ENCODE measurements at places on chromosomes 1 and 21.

- DNase-seq, result no peak
Observed at GRCh38 chr1:171494076-171494475, 8.7 kb downstream of the PRRC2C start.

DNA sequence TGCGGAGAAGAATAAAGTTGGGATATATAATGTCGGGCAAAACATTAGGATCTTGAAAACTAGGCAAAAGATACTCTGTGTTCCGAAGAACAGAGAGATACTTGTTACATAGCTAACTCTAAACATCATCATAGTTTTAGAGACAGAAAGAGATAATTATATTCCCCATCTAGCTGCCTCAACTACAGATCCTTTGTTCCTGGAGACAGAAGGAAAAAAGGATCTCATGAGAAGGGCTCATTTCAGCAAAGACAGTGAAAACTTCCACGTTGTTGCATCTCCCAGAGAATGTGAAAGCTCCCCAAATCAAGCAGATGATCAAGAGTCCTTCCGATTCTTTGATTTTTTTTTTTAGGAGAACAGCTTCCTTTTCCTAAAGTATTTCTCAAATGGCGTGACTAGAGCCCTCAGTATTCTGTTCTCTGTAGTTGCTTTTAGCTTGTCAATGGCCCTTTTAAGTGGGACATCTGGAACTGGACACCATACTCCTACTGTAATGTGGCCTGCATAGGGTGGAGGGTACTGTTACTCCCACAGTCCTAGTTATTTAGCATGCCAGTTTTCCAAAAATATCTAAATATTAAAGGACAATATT lies 1048.2 kb downstream of the TTLL7 start:
- no peak for DNase-seq

GRCh38 chr1:36450919-36451305 lies 661 bp upstream of the OSCP1 start:
- DNase-seq, result no peak

DNA sequence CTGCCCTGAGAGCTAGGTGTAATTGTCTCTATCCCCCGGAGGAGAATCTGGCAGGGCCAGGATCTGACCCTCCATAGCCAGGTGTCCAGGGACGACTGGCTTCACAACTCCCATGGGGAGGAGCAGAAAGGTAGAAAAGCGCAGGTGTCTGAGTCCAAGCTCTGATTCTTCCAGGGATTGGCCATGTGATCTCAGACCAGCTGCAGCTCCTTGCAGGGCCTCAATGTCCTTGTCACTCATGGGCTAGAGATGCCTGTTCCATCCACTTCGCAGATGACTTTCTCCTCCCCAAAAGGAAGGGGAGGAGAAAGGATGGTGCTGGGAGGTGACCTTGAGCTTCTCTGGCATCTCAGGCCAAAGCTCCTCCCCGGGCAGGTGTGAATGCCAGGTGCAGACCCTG lies 22.7 kb downstream of the HSPG2 start:
- DNase-seq, result no peak

- DNase-seq, result peak; percentile 63
Observed at GRCh38 chr1:187203257-187203656, 374.5 kb downstream of the PLA2G4A start.

GRCh38 chr1:2240270-2241156 lies 12.4 kb downstream of the SKI start:
- peak; percentile 66 for DNase-seq

DNA sequence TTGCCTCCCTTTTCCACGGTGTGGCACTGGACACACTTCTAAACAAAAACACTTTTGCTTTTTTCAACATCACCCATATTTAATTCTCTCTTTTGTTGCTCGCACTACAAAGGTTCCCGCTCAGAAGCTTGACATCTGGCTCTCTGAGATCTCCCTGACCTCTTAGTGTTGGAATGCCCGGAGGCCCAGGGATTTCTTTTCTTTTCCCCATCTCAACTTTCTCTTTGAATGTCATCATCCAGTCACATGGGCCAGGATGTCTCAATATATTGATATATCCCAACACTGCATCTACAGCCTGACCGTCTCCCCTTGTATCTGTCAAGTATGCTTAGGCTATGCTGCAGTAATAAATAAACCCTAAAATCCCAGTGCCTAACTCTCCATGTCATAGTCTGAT lies 54.3 kb upstream of the DESI2 start:
- no peak for DNase-seq

DNA sequence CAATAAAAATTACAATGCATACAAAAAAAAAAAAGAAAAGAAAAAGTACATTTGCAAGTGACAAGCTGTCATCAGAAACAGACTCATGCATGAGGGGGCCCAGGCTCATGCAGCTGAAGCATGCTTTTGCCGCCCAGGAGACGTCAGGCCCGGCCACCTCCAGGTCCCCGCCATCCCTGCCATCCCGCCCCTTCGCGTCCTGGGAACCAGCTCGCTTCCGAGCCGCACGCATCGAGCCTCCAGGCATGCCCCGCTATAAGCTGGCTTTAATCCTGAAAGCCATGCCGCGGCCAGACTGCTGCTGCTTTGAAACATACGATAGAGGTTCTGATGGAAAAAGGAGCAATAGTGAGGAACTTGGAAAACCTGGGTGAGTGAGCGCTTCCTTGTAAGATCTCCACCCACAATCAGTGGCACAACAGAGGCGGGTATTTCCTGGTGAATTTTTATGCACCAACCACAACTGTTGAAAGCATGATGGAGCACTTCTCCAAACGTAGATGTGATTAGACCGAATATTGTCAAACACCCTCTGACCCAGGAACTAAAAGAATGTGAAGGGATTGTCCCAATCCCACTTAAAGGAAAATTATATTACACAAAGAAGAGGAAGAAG lies 113.7 kb downstream of the FAF1 start:
- no peak for DNase-seq

GRCh38 chr1:91545506-91546300 lies 45.1 kb downstream of the CDC7 start:
- DNase-seq, result no peak

GRCh38 chr1:51044834-51045233 lies 57.2 kb upstream of the C1orf185 start:
- DNase-seq, result no peak

GRCh38 chr1:159803956-159804689 lies 2.0 kb downstream of the FCRL6 start:
- no peak for DNase-seq

- peak; percentile 79 for DNase-seq
Observed at GRCh38 chr1:181010789-181011188, 11.9 kb downstream of the STX6 start.

- no peak for DNase-seq
Observed at GRCh38 chr1:235724730-235725129, 75.1 kb upstream of the GNG4 start.

GRCh38 chr1:217494767-217495166 lies 136.1 kb downstream of the GPATCH2 start:
- no peak for DNase-seq

GRCh38 chr1:33080885-33081553 lies at the start of gene AZIN2:
AZIN2 (plus strand) TSS chr1:33081153; CDS start chr1:33082250, 1,097 bp downstream.
- peak; percentile 87 for DNase-seq

- DNase-seq, result no peak
Observed at GRCh38 chr1:228376651-228377631, 29.7 kb downstream of the TRIM11 start.

DNA sequence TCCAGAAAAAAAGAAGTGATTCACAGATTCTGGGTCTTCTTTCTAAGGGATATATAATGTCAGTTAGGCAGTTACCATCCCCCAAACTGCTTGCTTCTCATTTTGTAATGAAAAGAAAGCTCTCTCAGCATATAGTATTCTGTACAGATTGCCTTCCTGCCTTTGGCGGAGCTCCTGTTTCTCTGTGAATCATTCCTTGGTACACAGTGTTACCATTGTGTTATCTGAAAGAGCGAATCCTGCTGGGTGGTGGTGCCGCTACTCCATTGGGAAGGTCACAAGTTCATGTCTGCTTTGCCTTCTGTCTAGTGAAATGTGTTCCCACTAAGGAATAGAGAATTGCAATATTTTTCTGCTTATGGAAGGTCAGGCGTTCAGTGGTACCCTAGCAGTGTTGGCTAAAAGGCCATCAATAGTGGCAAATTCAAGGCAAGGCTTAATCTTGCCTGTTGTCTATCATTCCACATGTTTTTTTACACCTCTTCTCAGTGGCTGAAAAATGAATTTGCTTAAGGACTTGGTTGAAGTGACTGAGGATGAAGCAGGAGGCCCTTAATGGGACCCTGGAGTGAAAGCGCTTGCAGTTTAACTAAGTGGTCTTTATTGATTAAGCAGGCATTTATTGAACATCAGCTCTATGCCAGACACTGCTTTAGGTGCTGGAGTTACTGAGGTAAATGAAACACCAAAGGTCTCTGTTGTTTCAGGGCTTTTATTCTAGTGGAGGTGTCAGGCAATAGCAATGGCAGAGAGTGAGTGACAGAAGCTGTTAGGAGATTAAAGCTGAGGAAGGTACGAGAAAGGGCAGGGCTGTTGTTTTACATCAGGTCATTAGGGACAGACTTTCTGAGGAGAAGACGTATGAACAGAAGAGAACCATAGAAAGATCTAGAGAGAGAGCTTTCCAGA lies 186.7 kb downstream of the PDE4B start:
- DNase-seq, result peak; percentile 56

DNA sequence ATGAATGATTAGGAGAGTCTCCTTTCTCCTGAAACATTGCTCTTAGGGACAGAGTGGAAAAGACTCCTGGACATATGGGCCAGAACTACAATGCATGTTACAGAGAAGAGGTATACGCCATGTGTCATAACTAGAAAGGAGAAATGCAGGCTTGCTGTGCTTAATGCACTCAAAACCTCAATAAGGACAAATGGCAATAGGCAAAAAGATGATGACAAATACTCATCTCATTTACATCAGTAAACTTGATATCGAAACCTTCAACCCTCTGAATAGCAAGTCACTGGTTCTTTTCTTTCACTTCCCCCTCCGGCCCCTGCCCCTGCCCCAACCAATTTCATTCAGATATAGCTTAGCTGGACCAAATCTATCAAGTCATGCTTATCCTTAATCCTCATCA lies 1.9 kb upstream of the GPR88 start:
- DNase-seq, result no peak

GRCh38 chr1:17359031-17359430 lies 13.0 kb upstream of the PADI6 start:
- no peak for DNase-seq

GRCh38 chr1:1123581-1124507 lies 8.0 kb upstream of the C1orf159 start:
- DNase-seq, result no peak

- DNase-seq, result peak; percentile 10
Observed at GRCh38 chr1:218890451-218890850, 283.2 kb upstream of the LYPLAL1 start.

DNA sequence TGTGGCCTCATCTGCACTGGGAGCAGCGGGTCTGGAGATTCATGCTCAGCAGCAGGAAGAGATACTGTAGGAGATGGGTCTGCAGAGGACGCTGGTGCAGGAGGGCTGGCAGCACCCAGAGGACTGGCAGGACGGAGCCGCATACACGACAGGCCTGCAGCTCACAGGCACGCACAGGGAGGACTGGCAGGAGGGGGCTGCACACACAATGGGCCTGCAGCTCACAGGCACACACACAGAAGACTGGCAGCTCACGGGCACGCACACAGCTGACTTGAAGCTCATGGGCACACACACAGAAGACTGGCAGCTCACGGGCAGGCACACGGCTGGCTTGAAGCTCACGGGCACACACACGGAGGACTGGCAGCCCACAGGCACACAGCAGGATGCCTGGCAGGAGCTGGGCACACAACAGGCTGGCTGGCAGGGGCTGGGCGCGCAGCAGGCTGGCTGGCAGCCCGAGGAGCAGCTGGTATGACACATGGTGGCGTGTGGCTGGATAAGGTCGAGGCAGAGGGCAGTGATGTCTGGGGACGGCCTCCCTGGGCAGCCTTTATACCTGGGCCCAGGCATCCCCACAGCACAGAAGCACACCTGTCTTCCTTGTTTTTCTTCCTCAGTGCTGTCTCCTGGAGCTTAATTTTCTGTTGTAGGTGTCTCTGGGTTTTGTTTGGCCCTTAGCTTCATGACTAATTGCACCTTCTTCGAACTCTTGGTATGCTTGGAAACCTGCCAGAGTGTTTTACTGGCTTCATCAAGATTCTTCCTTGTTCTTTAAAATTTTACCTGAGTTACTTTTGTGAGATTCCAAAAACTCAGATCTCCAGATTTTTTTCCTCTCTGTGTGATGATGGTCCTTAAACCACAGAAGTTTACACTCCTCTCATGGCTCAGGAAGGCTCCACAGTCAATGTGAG lies at the start of gene KRTAP12-2:
Gene KRTAP12-2 (minus strand): TSS at position 527 of the 920 bp plus-strand sequence. CDS start 41 bp downstream, at position 486.
- DNase-seq, result no peak

DNA sequence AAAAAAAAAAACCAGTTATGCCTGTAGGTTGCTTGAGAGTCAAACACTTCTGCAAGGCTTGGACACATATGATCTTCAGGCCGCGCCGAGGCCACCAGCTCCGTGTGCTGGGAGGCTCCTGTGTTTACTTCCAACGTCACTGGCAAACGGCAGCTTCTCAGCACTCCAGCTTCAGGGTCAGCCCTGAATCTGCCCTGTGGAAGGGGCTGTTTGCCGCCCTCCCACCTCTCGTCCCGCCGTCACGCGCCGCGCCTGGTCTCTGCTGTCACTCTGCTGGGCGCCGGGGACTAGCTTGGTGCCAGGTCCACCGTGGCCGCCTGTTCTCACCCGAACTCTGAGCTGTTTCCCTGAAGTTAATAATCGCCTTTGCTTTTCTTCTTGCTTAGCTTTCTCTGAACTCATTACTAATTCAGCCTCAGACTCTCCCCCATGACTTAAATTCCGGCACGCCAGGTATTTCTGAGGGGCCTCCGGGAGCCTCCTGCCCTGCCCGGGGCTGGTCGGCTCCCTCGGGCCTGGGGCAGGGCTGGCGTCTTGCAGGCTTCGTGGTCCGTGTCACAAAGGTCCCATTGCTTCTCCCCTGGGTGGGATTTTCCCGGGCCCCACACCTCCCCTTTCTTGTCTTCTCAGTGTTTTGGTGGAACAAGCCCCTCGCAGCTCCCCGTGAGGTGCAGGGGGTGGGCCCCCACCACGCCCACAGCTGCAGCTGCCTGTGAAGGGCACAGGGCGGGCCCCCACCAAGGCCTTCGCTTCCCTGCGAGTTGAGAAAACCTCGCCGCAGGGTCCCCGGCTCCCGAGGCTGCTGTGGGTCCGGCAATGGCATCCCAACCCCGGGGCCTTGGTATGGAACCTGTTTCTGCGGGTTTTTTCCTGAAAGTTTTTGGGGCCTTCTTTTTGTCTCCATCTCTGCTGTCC lies 14.6 kb upstream of the C1orf159 start:
- DNase-seq, result no peak

GRCh38 chr1:60111716-60112115 lies 38.1 kb upstream of the C1orf87 start:
- DNase-seq, result no peak

- peak; percentile 77 for DNase-seq
Observed at GRCh38 chr1:40435876-40436275, 14.4 kb upstream of the ZFP69B start.

DNA sequence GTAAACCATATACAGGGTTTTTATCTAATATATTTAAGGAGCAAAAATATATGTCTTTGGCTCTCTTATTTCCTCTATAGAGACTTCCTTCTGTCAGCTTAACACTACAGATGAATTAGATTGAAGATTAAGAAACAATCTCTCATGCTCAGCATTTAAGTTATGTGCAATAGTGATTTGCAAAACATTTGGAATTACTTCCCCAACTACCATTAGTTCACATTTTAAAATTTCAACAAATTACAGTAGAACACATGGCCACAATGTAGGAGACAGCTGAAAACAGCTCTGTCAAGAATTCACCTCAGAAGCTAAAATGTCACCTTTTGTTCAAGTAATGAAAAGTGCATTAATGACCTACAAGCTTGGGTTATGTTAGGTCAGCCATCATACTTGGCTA lies 177.9 kb downstream of the EIF4G3 start:
- no peak for DNase-seq

- peak; percentile 61 for DNase-seq
Observed at GRCh38 chr21:42009018-42009830, 936 bp downstream of the ZBTB21 start.
